Dermis blood vessel endothelial cell (primary cell): ENCODE measurements at places on chromosomes 4 and X. TPM values are rescaled to one million over a fixed set of nuclear protein-coding genes. Genes with fewer than 3 reads are reported as not detected.

PDLIM3 gene
- 41.0 and 113 TPM in 2 replicates for total RNA-seq

DNA sequence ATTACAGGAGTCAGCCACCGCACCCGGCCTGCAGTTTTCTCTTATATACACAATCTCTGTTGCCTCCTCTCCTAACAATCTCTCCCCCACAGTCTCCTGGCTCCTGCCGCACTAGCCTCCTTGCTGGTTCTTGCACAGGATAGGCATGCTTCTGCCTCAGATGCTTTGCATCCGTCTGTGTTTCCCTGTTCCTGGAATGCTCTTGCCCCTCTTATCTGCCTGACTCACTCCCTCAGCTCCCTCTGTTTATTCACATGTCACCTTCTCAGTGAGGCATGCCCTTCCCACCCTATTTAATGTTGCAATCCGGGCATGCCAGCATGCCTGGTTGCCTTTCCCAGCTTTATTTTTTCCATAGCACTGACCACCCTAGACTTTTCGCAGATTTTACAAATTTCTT lies 161.9 kb downstream of the PHF8 start:
- no peak for DNase-seq

DNA sequence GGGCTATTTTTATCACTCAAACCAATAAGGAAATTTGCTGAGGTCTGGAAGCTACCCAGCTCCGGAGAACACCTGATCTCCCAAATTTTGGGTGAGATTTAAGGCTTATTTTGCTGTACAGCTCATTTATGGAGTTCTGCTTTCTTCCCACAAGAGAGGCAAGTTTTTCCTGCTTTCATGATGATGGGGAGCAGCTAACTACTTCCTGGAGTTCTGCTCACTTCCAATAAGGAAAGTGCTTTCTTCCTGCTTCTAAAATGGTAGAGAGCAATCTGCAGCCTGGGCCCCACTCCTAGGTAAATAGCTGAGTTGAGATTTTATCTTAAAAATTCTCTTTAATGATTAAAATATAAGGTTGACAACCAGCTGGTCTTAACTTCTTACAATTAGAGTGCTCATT lies 606.0 kb upstream of the HTR2C start:
- DNase-seq, result no peak

TBX22 gene
- not detected in 2 replicates for total RNA-seq

CFAP47 gene
- total RNA-seq, result not detected in 2 replicates

MAGEA3 gene
- not detected in 2 replicates for total RNA-seq

GRCh38 chrX:79036157-79036880 lies 91.1 kb downstream of the P2RY10 start:
- no peak for DNase-seq

PCDH10 gene
- total RNA-seq, result under 0.01 and 0.14 TPM in 2 replicates

SCML1 gene
- 6.3 and 10.5 TPM in 2 replicates for total RNA-seq

EXOC1L gene
- not detected in 2 replicates for total RNA-seq

DNA sequence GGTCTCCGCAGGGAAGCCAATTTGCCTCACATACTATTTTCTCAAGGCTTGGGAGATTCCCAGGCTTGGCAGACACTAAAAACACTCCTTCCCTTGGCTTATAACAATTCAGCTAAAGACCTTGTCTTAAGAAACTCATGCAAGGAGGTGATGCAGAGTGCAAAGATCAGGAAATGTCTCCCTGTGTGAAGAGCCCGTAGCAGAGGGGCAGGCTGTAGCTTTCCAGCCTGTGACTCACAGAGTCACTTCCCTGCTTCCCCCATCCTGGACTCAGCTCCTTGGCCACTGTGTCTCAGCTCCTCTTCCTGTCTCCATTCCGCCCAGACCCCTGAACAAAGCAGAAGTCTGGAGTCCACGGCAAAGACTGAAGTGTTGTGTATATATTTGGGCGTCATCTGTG lies 56.1 kb downstream of the KDR start:
- DNase-seq, result peak; percentile 97

RAI2 gene
- total RNA-seq, result 2.2 and 2.4 TPM in 2 replicates

DNA sequence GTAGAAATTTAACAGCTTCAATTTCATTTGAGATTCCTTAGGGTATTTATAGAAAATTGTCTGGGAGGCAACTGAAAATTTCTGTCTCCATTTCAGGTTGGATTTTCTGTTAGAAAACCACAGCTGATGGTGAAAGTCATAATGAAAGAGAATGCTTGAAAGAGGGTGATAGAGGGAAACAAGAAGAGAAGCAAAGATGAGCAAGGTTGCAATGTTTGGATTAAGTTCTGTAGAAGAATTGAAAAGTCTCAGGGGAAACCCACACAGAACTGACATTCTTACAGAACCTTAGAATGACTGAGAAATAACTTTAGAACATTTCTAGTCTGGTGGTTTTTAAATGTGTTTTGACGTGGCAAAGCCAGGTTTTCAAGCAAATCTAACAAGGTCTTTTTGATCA lies 14.7 kb downstream of the GBA3 start:
- DNase-seq, result no peak
